ENCODE measurements at places on chromosomes 7 and 10.

GRCh38 chr7:101816595-101817470 is 593 bp upstream of the CUX1 start:
- no peak for DNase-seq

- no peak for DNase-seq
Measured at GRCh38 chr10:101956898-101957297, 99.1 kb downstream of the ARMH3 start.

- DNase-seq: no peak
Measured at GRCh38 chr10:44478876-44479705, 94.2 kb upstream of the CXCL12 start.

GRCh38 chr7:35777121-35777520 is 23.7 kb upstream of the SEPTIN7 start:
- DNase-seq: no peak

DNA sequence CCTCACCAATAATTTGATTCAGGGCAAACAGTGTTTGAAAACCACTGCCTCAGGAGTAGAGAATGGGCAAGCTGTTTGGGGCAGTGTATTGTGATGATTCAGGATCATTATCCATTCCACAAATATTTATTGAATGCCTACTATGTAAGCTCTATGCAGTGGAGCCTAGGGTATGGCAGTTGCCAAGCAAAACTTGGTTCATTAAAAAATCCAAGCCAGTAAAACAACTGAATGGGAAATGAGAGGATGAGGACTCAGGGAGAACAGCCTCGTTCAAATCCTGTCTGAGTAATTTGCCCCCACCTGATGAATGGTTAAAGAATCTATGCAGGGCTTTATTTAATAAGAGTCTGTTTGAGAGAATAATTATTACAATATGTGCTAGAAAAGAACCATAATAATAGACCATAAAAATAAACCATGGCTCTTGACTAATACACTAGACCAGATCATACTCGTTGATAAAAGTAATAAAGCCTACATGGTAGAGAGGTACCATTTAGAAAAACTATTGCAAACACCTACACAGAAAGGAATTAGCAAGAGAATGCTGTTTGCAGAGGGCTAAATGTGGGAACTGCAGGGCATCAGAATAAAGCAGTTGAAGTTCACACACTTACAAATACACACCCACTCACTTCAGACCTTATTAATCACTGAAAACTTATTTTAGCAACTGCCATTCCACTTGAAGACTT is 71.7 kb downstream of the CREB5 start:
- no peak for DNase-seq

GRCh38 chr7:108127461-108127860 is 2.7 kb downstream of the LAMB4 start:
- DNase-seq: no peak

GRCh38 chr7:111224354-111225231 is 133.7 kb downstream of the LRRN3 start:
- no peak for DNase-seq

Data from urinary bladder (tissue), 4 donors.